ENCODE measurements at places on chromosomes 7 and 10. TPM values are rescaled to one million over a fixed set of nuclear protein-coding genes. Genes with fewer than 3 reads are reported as not detected.

The AOAH gene
- total RNA-seq: 14.4 TPM

The NCAPG2 gene
- 139 TPM for total RNA-seq

The SPDYE6 gene
- total RNA-seq: not detected

The C10orf67 gene
- total RNA-seq: not detected

The BAIAP2L1 gene
- 0.40 TPM for total RNA-seq

The GOT1 gene
- 26.1 TPM for total RNA-seq

The STK17A gene
- total RNA-seq: 74.4 TPM

The VWC2 gene
- not detected for total RNA-seq

The PDK4 gene
- not detected for total RNA-seq

The GIMAP5 gene
- total RNA-seq: 149 TPM

The ZNF117 gene
- 6.8 TPM for total RNA-seq

The MYPN gene
- total RNA-seq: not detected

The SAP25 gene
- 34.6 TPM for total RNA-seq

The AASS gene
- total RNA-seq: 0.84 TPM

The PTPRN2 gene
- 2.7 TPM for total RNA-seq

The AKR1C8 gene
- 0.50 TPM for total RNA-seq

The PILRA gene
- total RNA-seq: 2.7 TPM

The RNF148 gene
- total RNA-seq: not detected

The OR13A1 gene
- 0.10 TPM for total RNA-seq

The SLC16A12 gene
- total RNA-seq: not detected

The RAB19 gene
- 7.2 TPM for total RNA-seq
